ENCODE measurements at places on chromosomes 12 and 14. TPM values are rescaled to one million over a fixed set of nuclear protein-coding genes. Genes with fewer than 3 reads are reported as not detected.

GRCh38 chr14:65187421-65188049 lies 85.2 kb upstream of the MAX start:
- H3K27ac ChIP-seq = no peak overlapping the region
- H3K36me3 ChIP-seq = peaks cover 2% of the 10 kb centered on the region
- H3K4me1 ChIP-seq = peaks cover 5% of the 10 kb centered on the region
- peaks cover 28% of the 10 kb centered on the region for H3K27me3 ChIP-seq
- DNase-seq = no peak

GRCh38 chr12:54016478-54016964 lies 7.7 kb downstream of the HOXC8 start:
- H3K36me3 ChIP-seq = no peaks in the 10 kb centered on the region
- no peak overlapping the region for H3K4me3 ChIP-seq
- peaks cover 92% of the 10 kb centered on the region for H3K27me3 ChIP-seq
- DNase-seq = no peak
- H3K27ac ChIP-seq = no peak overlapping the region
- H3K4me1 ChIP-seq = peaks cover 6% of the 10 kb centered on the region

DNA sequence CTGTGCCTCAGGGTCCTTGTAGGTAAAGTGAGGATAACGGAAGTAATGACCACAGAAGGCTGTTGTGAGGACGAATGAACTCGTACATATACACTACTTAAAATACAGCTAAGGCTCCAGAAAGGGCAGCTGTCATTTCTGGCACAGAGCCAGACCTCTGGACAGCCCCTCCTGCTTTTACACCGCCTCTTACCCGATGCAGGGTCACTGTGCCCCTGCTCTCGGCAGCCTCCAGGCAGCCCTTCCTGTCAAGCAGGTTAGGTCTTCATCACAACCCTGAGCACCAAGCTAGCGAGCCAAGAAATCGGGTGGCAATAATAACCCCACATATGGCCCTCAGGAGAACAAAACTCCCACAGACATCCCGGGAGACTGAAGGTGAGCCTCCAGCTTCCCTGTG lies 8.5 kb downstream of the TMEM229B start:
- no peak for DNase-seq
- H3K27ac ChIP-seq = no peak overlapping the region
- H3K4me3 ChIP-seq = no peak overlapping the region
- H3K27me3 ChIP-seq = peaks cover 4% of the 10 kb centered on the region

GRCh38 chr12:50181691-50182090 lies 14.5 kb upstream of the CERS5 start:
- no peak for DNase-seq
- peaks cover 2% of the 10 kb centered on the region for H3K36me3 ChIP-seq
- no peak overlapping the region for H3K4me3 ChIP-seq
- no peak overlapping the region for H3K27ac ChIP-seq
- H3K27me3 ChIP-seq = no peaks in the 10 kb centered on the region

GRCh38 chr14:105168496-105168978 lies at the start of gene JAG2:
JAG2 (minus strand) TSS chr14:105168776; CDS start chr14:105168420, 356 bp downstream.
- no peaks in the 10 kb centered on the region for H3K36me3 ChIP-seq
- peak within 1 kb of the TSS; percentile 71 for H3K4me3 ChIP-seq
- DNase-seq = no peak
- no peak within 1 kb of the TSS for H3K27ac ChIP-seq

DNA sequence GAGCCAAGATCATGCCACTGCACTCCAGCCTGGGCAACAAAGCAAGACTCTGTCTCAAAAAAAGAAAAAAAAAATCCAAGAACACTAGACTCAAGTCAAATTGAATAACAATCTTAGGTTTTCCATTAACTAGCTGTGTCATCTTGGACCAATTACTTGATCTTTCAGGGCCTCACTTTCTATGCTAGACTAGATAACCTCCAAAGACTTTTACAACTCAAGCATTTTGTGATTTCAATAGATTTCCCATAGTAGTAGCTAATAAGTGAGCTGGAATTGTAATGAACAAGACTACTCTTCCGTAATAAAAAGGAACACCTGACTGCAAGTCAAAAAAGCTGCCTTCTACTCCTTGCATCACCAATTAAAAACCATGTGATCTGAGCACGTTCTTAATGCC lies 127.0 kb upstream of the SSTR1 start:
- no peaks in the 10 kb centered on the region for H3K27me3 ChIP-seq
- peaks cover 11% of the 10 kb centered on the region for H3K4me1 ChIP-seq
- no peak for DNase-seq
- no peak overlapping the region for H3K4me3 ChIP-seq
- H3K27ac ChIP-seq = no peak overlapping the region
- H3K36me3 ChIP-seq = no peaks in the 10 kb centered on the region

GRCh38 chr12:75784591-75784990 lies 247.0 kb downstream of the PHLDA1 start:
- no peaks in the 10 kb centered on the region for H3K36me3 ChIP-seq
- H3K4me3 ChIP-seq = no peak overlapping the region
- peaks cover 2% of the 10 kb centered on the region for H3K4me1 ChIP-seq
- H3K27ac ChIP-seq = no peak overlapping the region
- H3K27me3 ChIP-seq = no peaks in the 10 kb centered on the region

DNA sequence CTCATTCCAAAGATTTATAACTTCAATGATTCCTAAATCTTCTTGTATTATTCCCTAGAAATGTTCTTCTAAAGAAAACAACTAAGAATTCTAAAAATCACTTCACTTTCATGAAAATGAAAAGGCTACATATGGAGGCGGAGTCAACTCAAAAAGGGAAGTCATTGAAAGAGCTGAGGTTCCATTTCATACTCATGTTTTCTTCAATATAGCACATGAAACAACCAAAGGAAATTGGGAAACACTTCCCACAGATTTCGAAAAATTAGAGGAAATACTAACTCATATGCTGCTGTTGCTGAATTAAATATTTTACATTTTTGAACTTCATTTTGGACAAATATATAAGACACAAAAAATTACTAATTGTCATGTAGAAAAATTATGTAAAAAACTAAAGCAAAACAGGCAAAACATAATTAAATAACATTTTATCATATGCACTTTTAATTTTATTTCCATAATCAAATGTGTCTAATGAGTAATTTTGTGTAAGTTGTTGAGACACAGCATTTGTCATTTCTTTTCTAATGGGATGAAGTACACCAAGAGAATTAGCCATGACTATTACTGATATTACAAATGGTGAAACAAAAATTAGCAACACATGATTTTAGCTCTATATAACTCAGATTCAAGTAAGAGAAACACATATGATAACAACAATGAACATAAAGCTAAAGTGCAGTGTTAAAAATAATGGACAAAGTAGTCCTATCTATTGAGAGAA lies at the start of gene CD163:
CD163 (minus strand) TSS at position 92 of the 730 bp plus-strand sequence; CDS start at position 5, 87 bp downstream.
- H3K27ac ChIP-seq = no peak within 1 kb of the TSS
- no peak within 1 kb of the TSS for H3K4me3 ChIP-seq
- H3K27me3 ChIP-seq = no peaks in the 10 kb centered on the region

DNA sequence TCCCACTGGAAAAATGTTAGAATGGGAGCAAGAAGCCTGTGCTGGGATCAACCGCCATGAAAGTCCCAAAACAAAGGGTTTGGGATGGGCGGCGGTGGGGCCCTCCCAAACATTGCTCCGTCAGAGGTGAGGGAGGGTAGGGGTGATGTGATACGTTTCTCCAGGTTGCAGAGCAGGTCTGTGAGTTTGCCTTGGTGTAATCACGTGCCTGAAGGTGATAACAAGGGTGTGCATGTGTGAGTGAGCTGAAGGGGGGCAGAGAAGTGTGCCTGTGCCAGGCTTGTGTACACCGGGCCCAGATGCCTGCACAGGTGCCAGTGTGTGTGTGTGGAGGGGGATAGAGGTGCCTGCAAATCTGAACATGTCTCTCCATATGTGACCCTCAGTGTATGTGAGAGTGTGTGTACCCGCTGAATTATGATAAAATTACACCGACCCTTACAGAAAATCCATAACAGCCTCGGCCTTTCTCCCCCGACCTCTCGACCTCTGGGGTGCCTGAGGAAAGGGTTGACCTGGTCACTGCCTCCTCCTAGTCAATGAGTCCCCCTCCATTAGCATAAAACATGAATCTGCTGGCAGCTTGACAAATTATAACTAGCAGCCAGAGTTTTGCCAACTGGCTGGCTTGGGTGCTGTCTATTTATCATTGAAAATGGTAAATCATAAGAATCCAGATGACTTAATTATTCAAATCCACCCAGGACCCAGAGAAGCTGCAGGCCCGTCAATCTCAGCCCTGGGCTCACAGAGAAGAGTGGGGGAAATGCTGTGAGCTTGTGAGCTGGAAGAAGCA lies 55.6 kb downstream of the SMUG1 start:
- peaks cover 9% of the 10 kb centered on the region for H3K36me3 ChIP-seq
- DNase-seq = no peak
- no peaks in the 10 kb centered on the region for H3K27me3 ChIP-seq
- peak overlapping the region; percentile 95 for H3K27ac ChIP-seq

- H3K27me3 ChIP-seq = no peaks in the 10 kb centered on the region
- peak; percentile 19 for DNase-seq
- no peak overlapping the region for H3K27ac ChIP-seq
- H3K4me1 ChIP-seq = peaks cover 2% of the 10 kb centered on the region
These were observed 96.2 kb downstream of the CIT start for GRCh38 chr12:119780786-119781434.

DNA sequence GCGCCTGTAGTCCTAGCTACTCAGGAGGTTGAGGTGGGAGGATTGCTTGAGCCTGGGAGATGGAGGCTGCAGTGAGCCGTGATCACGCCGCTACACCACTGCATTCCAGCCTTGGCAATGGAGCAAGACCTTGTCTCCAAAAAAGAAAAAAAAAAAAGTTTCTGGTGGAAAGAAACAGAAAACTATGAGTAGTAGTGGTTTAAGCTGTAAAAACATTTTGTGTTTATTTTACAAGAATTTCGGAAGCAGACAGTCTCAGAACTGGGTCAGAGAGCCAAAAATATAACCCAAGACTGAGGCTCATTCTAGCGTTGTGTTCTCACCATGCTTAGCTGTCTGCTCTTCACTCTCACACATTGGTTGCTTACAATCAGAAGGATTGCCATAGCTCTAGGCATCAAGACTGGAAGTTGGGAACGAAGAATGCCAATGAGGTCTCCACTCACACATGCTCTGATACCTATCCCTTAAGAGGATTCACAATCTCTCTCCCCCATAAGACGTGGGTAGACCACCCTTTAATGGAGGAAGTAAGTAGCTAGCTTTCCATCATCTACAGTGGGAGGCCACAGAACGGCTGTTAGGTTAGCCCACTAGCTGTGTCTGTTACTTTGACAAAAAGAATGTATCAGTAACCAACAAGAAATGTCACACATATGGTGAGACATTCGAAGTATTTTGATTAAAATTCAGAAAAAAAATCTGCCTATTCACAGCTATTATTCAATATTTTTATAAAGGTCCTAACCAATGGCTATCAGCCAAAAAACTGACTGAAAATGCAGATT lies 117.6 kb upstream of the RASSF8 start:
- no peaks in the 10 kb centered on the region for H3K27me3 ChIP-seq
- no peak overlapping the region for H3K27ac ChIP-seq
- no peak overlapping the region for H3K4me3 ChIP-seq
- DNase-seq = no peak

- H3K27ac ChIP-seq = peak overlapping the region; percentile 96
- H3K4me1 ChIP-seq = peaks cover 42% of the 10 kb centered on the region
- peaks cover 5% of the 10 kb centered on the region for H3K27me3 ChIP-seq
- H3K4me3 ChIP-seq = no peak overlapping the region
These were observed 144.2 kb downstream of the PAWR start for GRCh38 chr12:79546466-79547043.

GRCh38 chr12:25728056-25728595 lies 175.0 kb upstream of the LMNTD1 start:
- no peak overlapping the region for H3K27ac ChIP-seq
- no peaks in the 10 kb centered on the region for H3K36me3 ChIP-seq
- peaks cover 13% of the 10 kb centered on the region for H3K4me1 ChIP-seq
- H3K27me3 ChIP-seq = no peaks in the 10 kb centered on the region

GRCh38 chr12:91523831-91524230 lies 341.2 kb upstream of the DCN start:
- H3K36me3 ChIP-seq = no peaks in the 10 kb centered on the region
- no peak overlapping the region for H3K4me3 ChIP-seq
- DNase-seq = no peak
- H3K27ac ChIP-seq = no peak overlapping the region

DNA sequence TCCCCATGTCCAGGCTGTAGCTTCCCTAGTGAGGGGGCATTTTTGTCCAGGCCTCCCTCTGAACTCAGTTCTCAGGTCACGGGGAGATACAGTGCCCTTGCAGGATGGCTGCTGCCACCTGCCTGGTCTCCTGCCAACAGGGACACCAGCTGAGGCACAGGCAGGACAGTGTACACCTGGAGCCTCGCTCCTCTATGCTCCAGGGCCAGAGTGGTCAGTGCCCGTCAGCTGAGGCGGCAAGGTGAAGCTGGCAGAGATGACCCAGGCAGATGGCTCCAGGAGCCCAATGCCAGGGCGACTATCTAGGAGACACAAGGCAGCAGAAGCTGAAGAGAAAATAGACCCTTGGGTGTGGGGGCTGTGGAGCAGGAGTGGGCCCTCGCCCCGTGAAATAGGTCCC lies 12.6 kb downstream of the TUBA1C start:
- H3K36me3 ChIP-seq = peaks cover 8% of the 10 kb centered on the region
- DNase-seq = no peak
- peaks cover 6% of the 10 kb centered on the region for H3K27me3 ChIP-seq
- H3K27ac ChIP-seq = no peak overlapping the region

DNA sequence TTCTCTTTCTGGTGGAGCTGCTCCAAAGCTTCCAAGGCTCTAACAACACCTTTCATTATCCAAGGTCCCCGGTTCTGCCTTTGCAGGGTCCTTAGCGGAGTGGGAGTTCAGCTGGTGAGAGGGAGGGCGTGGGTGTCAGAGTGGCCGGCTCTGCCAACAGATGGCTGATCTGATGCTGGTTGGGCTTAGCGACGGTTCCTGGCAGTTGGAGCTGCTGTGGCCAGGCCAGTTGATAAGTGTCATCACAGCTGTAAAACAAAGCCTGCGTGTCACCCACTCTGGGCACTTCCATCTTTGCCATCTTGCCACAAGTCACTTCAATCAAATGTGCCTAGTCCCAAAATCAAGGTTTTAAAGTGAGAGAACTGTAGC lies 36.3 kb downstream of the RIN3 start:
- H3K36me3 ChIP-seq = no peaks in the 10 kb centered on the region
- H3K27me3 ChIP-seq = no peaks in the 10 kb centered on the region
- H3K4me1 ChIP-seq = no peaks in the 10 kb centered on the region
- no peak for DNase-seq
- H3K27ac ChIP-seq = no peak overlapping the region

GRCh38 chr14:102279688-102280348 lies 25.1 kb downstream of the MOK start:
- peaks cover 6% of the 10 kb centered on the region for H3K36me3 ChIP-seq
- no peaks in the 10 kb centered on the region for H3K4me1 ChIP-seq
- H3K4me3 ChIP-seq = no peak overlapping the region
- no peaks in the 10 kb centered on the region for H3K27me3 ChIP-seq

DNA sequence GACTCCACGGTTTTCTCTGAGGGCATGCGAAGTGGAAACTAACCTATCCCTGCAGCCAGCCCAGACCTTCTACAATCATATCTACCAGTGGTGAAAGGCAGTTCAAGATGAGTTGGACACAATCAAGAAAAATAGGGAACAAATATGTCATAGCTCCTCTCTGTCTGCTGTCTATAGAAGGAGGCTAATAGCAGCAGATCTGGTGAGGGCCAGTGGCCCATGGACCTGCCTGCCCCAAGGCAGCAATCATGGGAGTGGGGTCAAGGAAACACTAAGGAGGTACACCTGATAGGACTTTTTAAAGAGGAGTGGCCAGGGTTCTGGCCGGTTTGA lies 149.5 kb downstream of the PRKCH start:
- peaks cover 20% of the 10 kb centered on the region for H3K27me3 ChIP-seq
- H3K4me1 ChIP-seq = peaks cover 2% of the 10 kb centered on the region
- H3K4me3 ChIP-seq = no peak overlapping the region
- no peak overlapping the region for H3K27ac ChIP-seq
- no peaks in the 10 kb centered on the region for H3K36me3 ChIP-seq

VAMP1 gene
- total RNA-seq = 5.5 TPM

FGF6 gene
- not detected for total RNA-seq

KLHL33 gene
- total RNA-seq = 0.04 TPM

CCDC197 gene
- total RNA-seq = not detected

CABP1 gene
- total RNA-seq = 0.49 TPM
